ENCODE measurements at places on chromosomes 11 and 22.

DNA sequence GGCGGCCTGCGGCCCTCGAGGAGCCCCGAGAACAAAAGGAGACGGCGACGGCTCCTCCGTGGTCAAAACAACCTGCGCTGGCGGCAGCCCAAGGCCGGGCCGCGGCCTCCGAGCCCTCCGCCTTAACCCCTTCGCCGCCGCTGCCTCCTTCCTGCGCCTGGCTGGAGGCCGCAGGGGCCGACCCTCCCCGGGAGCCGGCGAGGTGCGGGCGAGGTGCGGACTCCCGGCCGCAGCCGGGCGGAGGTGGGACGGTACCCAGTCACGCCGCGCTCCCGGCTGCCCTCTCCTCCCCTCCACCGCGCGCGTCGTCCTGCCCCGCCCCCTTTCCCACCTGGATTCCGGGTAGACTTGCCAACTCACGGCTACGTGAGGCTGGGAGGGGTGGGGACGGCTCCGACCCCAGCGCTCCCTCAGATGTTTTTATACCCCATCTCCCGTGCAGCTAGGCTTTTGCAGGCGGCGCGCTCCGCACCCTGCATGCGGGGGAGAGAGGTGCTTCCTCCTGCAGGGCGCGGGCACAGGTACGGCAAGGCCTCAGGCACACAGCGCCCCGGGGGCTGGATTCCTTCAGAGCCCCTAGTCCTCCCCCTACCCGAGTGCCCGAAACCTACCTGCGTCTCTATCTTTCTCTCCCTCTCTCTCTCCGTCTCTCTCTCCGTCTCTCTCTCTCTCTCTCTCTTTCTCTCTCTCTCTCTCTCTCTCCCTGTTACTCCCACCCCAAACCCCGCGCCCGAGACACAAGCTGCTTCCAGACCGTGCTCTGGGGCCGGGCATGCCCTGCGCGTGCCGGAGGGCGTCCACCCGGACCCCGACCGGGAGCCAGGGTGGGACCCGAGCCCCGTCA is 2.0 kb downstream of the PDGFB start:
- DNase-seq, result no peak

GRCh38 chr11:72614381-72614780 is 59.8 kb downstream of the PDE2A start:
- no peak for DNase-seq

- peak; percentile 98 for DNase-seq
Measured at GRCh38 chr11:120335908-120336640, at the start of gene ARHGEF12. Gene ARHGEF12, plus strand, starts transcription at chr11:120336413. Its CDS starts 831 bp downstream, at chr11:120337244.

GRCh38 chr11:113952070-113952469 is 22.8 kb upstream of the HTR3A start:
- no peak for DNase-seq

DNA sequence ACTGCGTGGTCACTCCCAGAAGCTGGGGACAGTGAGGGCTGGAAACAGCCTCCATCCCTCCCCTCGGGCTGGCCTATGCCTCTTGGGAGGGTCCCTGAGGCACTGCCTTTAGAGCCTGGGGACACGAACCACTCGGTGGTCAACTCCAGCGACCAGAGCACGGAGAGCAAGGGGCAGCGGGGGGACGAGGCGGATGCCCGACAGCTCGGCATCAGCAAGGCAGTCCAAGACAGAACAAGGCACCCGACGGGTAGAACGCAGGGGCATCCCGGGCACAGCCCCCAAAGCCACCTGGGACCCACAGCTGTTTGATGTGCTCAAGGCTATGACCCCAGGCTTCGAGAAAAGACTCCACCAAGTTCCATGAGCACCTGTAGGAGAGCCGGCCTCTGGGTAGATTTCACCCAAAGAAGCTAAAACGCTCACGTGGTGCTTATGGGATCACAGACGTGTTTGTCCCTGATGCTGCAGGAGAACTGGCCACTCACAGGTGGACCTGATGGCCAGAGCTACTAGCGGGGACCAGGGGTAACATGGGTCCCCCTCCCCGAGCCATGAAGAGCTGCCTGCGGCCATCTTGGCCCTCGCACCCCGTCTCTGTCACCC is 510 bp upstream of the LSP1 start:
- DNase-seq, result no peak

Data from AG09319 (cell line).